Fibroblast of lung (primary cell): ENCODE measurements at places on chromosomes 3 and 15. TPM values are rescaled to one million over a fixed set of nuclear protein-coding genes. Genes with fewer than 3 reads are reported as not detected.

GRCh38 chr3:116314476-116314875 lies 130.8 kb downstream of the LSAMP start:
- no peak for DNase-seq

DNA sequence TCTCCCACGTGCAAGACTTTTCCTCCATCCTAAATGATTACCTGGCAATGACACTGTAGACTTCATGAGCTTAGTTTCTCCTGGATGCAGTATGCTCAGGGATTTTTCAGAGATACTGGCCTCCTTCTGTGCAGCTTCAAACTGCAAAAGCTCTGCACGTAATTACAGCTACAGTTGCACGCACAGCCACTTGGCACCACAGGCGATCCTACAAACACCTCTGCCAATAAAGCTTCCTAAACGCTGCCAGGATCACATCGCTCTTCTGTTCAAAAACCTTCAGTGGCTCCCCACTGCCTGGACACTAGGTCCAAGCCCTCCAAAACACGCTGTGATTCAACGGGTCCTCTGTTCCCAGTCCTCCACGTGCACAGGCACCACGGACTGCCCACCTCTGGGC lies 49.5 kb downstream of the NUP210 start:
- DNase-seq, result no peak

DNA sequence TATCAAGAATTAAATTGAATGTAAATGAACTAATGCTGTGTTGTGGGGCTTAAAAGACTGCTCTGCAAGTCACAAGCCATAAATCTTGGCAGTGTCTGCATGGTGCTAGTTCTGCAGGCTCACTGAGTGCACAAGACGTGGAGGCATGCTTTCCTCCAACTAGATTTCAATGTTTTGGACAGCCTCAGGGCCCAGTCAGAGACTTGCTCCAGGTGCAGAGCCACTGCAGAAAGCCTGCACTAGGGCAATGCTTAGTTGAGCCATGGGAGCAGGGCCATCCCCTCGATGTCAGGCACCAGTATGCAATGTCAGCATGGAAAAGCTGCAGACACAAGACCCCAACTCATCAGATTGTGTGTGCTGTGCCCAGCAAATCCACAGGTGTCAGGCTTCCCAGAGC lies 234.5 kb upstream of the CDIN1 start:
- no peak for DNase-seq

- DNase-seq, result no peak
These were observed 131.6 kb downstream of the LEKR1 start for GRCh38 chr3:156957715-156958114.

DNA sequence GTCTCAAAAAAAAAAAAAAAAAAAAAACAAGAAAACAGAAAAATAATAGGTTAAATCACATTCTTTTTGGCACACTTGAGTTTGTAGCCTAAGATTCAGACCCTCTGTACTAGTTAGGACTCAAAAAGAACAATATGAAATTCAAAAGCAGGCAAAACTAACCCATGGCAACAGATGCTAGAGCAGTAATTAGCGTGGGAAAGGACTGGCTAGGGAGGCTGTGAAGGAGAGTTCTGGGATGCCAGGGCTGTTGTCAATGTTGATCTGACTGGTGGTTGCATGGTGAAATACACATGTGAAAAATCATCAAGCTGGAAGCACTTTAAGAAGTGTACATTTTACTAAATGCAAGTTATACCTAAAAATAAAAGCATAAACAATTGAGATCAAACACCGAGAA lies 35.6 kb downstream of the KLHL6 start:
- no peak for DNase-seq

GRCh38 chr15:61582092-61582491 lies 353.0 kb upstream of the RORA start:
- DNase-seq, result no peak

DNA sequence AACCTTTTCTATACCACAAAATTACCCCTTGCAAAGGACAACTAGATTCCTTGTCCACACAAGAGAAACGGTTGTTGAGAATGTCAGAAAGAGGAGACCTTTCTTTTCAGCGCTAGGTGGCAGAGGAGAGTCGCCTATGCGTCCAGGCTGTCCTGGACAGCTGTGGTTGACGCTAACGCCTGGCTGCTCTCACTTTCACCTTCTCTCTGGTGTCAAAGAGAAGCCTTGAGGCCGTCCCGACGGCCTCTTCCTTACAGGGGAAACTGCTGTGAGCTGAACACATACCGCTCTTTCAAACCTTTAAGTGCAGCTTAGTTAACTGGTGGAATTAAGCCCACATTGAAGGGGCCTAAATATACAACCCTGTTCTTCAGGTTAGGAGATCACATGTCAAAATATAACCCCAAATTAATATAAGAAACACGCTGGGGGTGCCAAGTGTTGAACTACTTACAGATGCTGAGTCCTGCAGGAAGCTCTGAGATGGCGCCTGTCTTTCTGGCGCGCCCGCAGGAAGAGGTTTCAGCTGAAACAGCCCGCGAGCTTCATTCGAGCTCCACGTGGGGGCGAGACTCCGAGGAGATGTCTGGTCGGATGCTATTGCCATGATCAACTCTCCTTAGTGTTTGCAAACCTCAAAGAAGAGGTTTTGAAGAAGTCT lies 26.1 kb upstream of the KBTBD8 start:
- peak; percentile 49 for DNase-seq

DNA sequence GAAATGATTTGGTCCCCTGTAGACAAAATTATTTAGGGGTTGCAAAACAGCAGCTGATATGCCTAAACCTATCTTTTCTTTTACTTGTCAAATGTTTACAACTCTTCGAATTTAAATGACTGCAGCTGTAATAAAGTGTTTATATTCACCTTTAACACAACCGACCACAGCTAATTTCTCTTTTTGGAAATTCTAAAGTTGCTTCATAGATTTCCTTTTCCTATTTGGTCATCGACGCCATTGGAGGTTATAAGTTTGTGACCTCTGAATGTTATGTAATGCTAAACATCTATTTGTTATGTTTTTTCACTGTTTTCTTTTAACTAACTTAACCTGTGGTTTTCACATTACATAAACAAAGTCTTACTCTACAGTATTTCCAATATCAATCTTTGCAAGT lies 1094.9 kb upstream of the EPHA6 start:
- DNase-seq, result no peak

GRCh38 chr15:28891588-28891987 lies 5.8 kb downstream of the APBA2 start:
- DNase-seq, result no peak

DNA sequence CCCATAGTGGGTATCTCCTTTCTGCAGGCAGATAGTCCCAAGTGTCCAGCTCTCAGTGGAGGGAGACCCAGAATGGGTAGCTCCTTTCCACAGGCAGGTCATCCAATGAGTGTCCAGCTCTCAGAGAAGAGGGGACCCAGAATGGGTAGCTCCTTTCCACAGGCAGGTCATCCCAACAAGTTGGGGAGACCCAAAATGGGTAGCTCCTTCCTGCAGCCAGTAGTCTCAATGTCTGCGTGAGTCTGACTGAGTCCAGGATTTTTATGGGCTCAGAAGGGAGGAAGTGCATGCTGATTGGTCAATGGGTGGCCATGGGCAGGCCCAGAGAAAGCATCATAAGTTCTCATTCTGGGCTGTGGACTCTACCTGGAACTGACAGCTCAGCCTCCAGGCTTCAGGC lies 150.7 kb upstream of the P2RY1 start:
- DNase-seq, result no peak

Gene ISL2
- total RNA-seq, result 0.17 and 0.26 TPM in 2 replicates

Gene PSMA4
- 161 and 195 TPM in 2 replicates for total RNA-seq

Gene ST3GAL6
- 2.6 and 4.1 TPM in 2 replicates for total RNA-seq

Gene CACNA2D3
- 0.77 and 1.8 TPM in 2 replicates for total RNA-seq

Gene LSM3
- 5.1 and 5.9 TPM in 2 replicates for total RNA-seq
